ENCODE measurements at places on chromosomes 6 and 20. TPM values are rescaled to one million over a fixed set of nuclear protein-coding genes. Genes with fewer than 3 reads are reported as not detected.

The KCNG1 gene
- total RNA-seq: 2.3 TPM

The MAS1L gene
- not detected for total RNA-seq

GRCh38 chr6:155402656-155403304 is 52.9 kb downstream of the NOX3 start:
- no peak for DNase-seq

GRCh38 chr20:42974347-42974746 is 215.4 kb downstream of the PTPRT start:
- no peak for DNase-seq

The RAD21L1 gene
- not detected for total RNA-seq

DNA sequence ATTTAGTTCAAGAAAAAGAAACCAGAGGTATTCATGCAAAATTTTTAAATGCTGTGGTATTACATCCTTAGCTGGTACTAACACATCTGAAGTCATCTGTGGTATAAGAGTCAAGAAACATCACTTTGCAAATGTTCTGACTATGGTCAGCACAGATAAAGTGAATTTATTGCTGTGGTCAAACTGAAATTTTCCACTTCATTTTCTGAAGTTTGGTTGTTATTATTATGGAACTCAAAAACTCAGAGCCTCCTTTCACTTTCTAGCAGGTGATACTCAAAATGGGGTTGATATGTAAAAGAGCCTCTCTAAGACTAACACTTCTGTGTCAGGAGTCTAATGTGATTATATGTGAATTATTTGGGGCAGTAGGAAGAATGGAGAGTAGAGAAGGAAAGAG is 257.8 kb downstream of the RNGTT start:
- DNase-seq: no peak

DNA sequence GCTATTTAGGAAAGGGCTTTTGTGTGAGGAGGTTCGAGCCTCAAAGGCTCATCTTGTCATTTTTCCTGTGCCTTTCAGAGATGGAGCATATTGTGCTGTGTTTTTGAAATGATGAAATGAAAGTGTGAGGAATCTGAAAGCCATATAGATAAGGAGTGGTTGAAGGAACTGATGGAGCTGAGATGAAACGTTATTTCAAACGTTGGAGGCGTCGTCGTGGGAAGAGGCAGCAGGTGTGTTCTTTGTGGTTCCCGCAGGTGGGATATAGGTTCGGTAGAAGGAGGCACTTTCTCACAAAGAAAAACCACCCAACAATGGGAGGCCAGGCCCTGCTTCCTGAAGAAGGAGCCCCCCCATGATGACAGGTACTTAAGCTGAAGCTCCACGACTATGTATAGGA is 83.2 kb upstream of the SNAP25 start:
- no peak for DNase-seq

DNA sequence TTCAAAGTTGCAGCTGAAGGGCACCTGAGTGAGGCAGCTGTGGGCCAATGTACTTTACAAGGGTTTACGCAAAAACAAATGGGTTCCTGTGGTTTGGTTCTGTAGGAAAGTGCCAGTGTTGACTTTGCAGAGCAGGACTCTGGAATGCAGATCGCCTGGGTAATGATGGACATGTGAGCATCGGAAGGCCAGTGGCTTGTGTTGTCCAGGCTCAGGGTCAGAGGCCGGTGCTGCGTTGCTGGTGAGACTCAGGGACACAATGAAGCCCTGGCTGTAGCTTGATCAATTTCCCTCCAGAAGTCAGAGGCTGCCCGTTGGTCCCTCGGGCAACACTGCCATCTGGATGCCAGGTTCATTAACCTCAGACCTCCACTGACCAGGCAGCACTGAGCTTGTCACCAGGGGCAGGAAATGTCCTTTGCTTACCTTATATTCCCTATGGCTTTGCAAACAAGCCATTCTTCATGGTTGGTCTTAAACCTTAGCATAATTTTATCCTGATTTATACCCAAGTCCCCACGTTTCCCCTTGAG is 753.4 kb downstream of the QKI start:
- no peak for DNase-seq

DNA sequence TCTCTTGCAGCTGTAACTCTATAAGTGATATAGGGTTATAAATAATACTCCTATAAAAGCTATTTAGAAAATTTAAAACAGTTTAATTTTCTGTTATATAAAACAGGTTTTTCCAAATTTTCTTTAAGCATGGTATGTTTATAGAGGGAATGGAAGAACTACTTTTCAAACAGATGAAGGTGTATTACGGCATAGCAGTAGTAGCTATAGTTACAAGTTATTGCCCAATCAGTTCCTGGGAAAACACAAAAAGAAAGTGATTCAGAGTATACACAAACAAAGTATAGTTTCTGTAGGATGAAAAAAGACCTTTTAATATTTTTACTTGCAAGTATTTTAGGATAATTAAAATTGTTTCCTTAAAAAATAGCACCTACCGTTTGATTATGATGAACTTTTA is 9.8 kb downstream of the SLC17A5 start:
- no peak for DNase-seq

Data from left colon (tissue), 2 donors.